ENCODE measurements at places on chromosomes 6 and 20.

- no peak for ATAC-seq
These were observed 480.5 kb upstream of the ID4 start for GRCh38 chr6:19356692-19357091.

DNA sequence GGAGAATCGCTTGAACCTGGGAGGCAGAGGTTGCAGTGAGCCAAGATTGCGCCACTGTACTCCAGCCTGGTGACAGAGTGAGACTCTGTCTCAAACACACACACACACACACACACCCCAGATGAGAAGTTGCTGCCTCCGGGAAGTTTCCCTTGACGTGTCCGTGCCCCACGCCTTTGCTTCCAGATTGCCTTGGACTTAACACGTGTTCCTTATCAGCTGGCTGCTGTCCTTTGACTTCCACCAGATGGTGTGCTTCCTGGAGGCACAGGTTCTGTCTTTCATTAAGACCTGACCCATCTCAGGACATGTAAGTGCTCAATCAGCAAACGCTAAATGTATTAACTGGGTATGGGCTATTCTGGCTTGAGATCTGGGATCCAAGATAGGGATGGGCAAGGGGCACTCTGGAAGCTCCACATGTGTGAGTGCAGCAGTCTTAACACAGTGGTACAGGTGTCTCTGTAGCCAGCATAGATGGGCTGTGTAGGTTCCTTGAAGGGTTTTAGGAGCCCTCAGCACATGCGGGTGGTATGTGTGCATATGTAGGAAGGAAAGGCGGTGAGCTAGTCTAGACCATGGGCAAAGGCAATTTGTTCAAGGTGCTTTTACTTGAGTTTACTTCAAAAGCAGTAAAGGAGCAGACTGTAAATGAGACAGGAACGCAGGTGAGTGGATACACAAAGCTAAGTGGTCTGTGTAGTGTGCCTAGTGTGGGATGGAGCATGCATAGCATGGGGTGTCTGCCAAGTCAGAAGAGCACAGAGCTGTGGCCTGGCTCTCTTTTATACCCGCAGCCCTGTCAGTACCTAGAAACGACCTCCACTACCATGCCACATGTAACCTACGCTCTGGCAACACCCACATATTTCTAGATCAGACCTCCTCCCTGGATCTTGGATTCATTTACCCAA is 11.6 kb downstream of the PIGT start:
- no peak for ATAC-seq

DNA sequence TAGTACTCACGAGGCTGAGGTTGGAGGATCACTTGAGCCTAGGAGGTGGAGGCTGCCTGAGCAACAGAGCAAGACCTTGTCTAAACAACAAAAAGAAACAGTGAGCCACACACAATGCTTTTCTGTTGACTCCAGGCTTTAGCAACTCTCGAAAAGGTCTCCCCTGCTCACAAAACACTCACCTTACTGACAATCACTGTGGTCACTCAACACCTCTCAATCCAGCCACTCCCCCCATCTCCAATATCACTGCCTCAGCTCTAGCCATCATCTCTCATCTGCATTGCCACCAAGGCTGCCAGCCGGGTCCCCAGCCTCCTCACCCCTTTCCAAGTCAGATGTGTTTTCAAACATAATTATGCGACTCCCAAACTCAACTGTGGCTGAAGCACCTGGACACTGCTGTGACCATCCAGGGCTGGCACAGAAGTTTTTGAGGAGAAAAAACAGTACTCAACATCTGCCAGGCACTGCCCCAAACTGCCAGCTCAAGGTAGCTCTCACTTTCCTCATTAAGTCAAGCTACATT is 218.0 kb upstream of the ARID1B start:
- ATAC-seq, result no peak

DNA sequence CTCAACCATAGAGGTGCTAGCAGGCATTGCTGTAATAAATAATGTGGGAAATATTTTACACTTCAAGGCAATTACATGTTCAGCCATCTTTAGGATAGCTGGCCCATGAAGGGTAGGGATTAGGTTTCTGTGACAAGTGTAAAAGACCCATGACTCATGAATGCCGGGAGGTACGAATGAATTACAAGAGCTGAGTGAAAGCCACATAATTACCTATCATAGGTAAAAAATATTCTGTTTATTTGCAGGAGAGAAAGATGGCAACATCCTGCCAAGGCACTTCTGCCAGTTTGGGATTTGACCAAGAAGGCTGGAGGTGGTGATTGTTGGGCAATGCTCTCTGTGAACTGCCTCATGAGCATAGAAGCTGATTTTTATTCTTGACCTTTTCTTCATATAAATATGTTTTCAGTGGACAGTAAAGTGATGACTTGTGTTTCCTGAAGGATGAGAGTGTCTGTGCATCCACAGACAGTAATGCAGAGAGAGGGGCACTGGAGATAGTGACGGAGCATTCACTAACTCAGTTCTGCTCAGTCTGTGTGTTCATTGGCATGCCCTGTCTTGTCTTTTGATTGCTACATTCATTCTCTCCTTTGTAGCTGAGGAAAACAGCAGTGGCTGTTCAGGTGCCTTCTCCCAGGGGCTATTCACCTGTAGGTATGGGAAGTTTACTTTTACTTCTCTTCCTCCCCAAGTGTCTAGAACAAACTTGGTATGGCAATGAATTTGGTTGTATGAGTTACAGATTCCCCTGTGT is 481.1 kb downstream of the TFAP2B start:
- ATAC-seq, result no peak

DNA sequence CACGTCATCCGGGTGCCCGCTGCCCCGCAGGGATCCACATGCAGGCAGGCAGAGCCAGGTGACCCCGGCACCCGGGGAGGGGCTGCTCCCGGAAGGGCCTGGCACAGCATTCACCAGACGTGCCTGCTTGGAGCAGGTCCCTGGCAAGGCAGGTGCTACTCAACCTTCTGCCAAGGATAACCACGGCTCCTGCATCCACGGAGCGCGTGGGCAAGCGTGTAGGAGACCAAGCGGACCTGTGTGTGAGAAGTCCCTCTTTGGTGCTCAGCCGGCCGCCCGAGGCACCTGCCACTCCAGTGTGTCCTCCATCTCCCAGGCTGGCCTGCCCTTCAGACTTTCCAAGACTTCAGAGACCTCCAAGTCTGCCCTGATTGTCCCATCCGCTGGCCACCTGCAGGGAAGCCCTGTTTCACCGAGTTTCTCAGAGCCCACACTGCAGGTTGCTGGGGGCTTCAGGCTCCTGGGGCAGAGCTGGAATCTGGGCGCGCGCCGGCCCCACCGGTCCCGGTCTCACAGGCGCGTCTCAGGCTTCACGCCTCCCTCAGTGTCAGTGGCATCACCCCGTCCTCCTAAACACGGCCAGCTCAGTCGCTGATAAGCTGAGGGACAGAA is 124.3 kb downstream of the DLL1 start:
- no peak for ATAC-seq

DNA sequence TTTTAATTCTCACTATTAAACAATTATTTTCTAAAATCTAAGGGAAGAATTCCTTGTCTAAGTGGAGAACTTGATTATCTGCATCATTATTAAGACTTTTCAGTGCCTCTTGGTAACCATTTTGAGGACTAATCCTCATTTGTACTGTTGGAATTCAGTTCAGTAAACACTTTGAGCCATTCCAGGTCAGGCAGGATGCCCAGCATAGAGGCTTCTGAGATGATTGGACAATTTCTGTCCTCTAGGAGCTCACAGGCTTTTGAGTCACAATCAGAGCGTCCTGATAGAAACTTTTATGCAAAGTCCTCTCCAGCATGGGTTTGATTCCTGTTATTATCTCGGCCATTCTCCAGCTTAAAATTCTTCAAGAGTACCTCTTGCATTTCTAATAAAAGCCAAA is 1304.6 kb downstream of the EPHA7 start:
- ATAC-seq, result no peak

DNA sequence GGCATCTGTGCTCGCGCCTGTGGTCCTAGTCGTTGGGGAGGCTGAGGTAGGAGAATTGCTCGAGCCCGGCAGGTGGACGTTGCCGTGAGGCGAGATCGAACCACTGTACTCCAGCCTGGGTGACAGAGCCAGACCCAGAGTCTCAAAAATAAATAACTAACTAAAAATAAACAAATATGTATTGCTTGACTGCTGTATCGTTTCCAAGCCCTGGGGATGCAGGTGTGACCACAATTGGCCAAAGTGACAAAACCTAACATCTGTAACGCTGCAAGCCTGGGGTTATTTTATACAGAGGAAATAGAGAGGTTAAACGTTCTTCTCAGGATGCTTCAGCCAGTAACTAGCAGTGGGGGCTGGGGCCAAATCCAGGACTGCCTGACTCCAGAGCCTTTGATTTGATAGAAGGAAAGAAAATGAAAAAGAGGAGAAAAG is 1.9 kb upstream of the SRSF3 start:
- no peak for ATAC-seq

DNA sequence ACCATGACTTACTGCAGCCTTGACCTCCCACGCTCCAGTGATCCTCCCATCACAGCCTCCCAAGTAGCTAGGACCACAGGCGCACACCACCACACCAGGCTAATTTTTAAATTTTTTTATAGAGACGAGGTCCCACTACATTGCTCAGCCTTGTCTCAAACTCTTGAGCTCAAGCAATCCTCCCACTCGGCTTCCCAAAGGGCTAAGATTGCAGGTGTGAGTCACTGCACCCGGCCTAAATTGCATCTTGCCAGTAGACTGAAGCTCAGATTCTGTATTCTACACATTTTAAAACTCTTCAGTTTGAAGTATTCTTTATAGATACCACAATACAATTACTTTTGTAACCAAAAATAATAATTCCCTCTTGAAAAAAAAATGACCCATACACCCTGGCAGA is 11.4 kb downstream of the NUDT3 start:
- no peak for ATAC-seq

DNA sequence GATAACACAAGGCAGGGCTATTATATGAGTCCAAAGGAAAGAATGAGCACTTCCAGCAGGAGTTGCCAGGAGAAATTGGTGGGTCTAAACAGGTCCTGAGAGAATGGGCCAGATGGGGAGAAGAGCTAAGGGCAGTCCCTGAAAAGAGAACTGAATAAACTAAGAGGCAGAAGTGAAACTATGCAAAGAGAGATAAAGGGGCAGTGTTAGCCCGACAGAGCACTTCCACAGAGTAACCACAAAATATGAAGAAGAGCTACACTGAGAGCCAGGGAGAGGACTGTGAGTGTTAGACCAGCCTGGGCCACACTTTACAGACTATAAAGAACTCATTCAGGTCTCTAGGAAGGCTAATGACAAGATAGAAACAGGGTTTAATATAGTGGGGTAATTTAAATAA is 43.8 kb downstream of the RALGAPA2 start:
- peak; percentile 99 for ATAC-seq

DNA sequence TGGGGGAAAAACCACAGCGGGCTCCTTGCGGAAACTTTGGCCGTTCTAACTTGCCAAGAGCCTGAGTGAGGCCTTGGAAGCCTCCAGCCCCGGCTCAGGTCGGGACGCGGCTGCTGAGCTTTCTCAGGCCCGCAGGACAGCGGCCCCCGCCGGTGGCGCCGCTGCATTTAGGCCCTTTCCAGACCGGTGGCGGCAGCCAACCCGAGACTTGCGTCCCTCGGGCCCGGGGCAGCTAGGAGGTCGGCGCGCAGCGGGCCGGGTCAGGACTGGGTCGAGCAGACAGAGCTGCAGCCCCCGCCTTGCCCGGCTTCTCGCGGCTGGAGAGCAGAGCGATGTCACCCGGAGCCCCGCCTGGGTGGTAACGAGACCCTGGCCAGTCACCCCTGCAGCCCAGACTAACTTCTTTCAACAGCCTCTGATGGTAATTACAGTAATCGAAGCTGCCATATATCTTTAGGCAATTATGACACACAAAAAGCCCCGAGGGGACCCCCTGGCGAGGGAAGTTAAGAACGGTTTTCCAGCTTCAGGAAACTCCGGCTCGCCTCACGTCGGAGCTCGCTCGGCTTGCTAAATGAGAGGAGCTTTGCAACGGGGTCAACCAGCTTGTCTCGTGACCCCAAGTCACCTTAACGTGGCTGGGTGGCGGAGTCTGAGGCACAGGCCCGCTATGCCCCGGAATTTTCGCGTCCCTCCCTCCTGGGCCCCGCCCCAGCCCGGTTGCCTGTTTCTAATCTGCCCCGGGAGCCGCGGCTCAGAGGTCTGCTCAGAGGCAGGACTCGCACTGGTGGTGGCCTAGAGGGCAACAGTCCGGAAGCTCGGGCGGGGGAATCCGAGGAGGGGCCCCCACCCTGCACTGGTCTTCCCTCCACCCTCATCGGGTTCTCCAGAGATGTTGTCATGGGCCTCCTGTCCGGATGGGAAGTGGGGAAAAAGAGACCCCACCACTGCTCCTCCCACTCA is 3.0 kb downstream of the NR2E1 start:
- ATAC-seq, result peak; percentile 45

GRCh38 chr6:44559486-44560270 is 172.2 kb downstream of the CDC5L start:
- no peak for ATAC-seq

- ATAC-seq, result no peak
These were observed 8.6 kb upstream of the YTHDF1 start for GRCh38 chr20:63224412-63225081.

DNA sequence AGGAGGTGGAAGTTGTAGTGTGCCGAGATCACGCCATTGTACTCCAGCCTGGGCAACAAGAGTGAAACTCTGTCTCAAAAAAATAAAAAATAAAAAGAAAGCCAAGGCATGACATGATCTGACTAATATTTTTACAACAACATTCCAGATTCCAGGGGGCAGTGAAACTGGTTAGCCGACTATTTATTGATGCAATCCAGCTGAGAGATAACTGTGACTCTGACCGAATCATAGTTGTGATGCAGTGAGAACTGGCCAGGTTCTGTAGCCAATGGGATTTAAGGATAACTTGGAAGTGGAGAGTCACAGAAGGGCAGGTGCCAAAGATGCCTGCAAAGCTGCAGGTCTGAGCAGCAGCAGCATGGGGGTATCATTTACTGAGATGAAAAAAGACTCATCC is 82.9 kb upstream of the TSHZ2 start:
- no peak for ATAC-seq

DNA sequence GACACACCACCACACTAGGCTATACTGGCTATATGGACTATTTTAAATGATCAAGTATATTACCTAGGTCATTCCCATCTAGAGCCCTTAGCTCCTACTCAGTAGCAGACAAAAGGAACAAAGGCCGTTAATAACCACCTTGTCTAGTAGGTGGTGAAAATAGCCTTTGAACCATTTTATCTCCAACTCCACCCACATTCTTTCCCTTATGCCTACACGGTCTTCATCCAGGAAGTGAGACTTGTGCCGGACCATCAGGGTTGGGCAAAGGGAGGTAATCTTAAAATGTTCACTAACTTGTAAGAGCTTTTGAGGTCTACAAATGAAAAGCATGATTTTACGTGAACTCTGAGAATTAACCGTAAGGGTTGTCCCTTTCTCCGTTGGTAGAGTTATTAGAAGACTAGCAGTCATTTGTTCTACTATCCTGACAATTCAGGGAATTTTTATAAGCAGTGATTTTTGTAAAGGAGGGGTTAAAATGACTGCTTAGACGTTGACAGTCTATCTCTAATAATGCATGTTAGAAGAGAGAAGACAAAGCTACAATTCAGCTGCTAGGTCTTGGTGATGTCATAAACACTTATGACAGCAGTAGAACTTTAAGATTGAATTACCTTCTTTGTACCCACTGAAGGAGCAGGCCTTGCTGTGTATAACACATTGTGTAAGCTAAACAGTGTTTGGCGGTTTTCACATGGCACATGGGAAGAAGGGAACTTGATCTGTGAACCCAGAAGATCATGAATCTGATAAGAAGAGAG is 371.8 kb upstream of the JAG1 start:
- ATAC-seq, result no peak

Measured in stimulated activated memory B cell treated with anti-CD40 and anti-IgM and Interleukin-4, amounts not matched to agents 10 μg/mL and 1 μg/mL and 100 μg/mL, for 72 hours (primary cell).